ENCODE measurements at places on chromosomes 12 and 14.

DNA sequence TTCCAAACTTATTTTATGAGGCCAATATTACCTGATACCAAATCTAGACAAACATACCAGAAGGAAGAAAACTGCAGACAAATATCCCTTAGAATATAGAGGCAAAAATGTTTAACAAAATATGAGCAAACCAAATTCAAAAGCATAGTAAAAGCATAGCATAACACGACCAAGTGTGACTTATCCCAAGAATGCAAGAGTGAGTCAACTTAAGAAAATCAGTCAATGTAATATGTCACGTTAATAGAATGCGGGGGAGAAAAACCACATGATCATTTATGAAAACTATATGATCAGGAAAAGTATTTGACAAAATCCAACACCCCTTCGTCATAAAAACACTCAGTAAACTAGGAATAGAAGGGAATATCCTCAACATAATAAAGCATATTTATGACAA is 217.3 kb downstream of the ADGRD1 start:
- DNase-seq: no peak

DNA sequence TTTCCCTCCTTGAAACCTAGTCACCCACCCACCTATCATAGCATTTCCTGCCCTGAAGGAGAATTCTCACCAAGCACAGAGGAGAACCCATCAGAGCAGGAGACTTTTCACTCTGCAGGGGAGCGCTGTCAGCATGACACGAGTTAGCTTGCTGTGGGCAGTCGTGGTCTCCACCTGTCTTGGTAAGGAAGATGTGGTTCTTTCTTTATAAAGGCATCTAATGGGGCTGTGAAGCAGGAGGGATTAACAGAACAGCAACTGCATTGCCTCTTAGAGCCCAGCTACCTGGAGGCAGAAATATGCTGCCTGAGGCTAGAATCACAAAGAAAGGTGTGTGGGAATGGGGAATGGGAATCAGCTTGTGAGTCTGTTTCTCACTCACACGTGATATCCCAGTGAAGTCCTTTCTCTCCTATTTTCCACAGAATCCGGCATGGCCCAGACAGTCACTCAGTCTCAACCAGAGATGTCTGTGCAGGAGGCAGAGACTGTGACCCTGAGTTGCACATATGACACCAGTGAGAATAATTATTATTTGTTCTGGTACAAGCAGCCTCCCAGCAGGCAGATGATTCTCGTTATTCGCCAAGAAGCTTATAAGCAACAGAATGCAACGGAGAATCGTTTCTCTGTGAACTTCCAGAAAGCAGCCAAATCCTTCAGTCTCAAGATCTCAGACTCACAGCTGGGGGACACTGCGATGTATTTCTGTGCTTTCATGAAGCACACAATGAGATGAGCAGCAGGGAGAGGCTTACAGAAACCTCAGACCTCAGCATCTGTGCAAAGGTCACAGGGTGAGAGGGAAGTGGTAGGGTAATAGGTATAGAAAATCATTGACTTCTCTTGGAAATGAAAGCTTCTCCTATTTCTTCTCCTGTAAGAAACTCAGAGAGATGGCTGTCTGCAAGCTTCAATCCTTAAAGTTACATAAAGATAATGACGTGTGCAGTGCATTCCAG is 316.9 kb downstream of the DAD1 start:
- DNase-seq: no peak

- no peak for DNase-seq
Observed at GRCh38 chr14:99716091-99716849, 32.2 kb downstream of the CYP46A1 start.

- no peak for DNase-seq
Observed at GRCh38 chr12:31999692-32000091, 40.5 kb downstream of the RESF1 start.

DNA sequence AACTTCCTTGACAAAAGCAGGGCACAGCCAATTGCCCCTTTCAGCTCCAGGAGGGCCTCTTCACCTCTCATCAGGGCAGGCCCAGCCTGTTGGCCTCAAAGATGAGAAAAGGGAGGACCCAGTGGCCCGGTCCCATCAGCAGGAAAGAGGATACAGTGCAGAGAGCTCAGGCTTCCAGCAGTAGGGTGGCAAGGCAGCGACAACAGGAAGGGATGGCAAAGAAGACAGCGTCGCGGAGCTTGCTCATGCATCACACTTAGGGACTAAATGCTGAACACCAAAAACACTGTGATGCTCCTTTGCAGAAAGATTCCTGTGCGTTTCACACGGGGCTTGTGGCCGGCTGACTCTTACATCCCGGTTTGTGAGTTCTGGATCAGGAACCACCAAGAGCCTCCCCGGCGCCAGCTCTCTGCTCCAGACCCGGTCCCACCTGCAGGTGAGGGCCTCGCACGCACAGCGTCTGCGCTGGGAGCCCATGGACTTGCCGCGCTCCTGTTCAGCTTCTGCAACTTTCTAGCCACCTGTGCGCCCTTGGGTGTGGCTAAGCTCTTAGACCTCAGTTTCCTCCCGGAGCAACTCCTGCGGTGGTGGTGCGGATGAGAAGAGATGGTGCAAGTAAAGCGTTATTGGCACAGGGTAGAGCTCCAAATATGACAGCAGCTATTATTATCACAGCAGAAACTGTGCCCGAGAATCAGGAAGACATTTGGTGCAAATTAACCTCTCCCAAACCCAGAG is 15.3 kb upstream of the BCL7A start:
- no peak for DNase-seq

- no peak for DNase-seq
Observed at GRCh38 chr12:77728018-77728417, 102.7 kb upstream of the NAV3 start.

GRCh38 chr14:92121670-92122350 is at the start of the genes CPSF2 and NDUFB1:
CPSF2 (plus strand) TSS chr14:92121969; CDS start chr14:92130985, 9,016 bp downstream.
NDUFB1 (minus strand) TSS chr14:92121706; CDS start chr14:92117637, 4,069 bp downstream.
- peak; percentile 76 for DNase-seq

DNA sequence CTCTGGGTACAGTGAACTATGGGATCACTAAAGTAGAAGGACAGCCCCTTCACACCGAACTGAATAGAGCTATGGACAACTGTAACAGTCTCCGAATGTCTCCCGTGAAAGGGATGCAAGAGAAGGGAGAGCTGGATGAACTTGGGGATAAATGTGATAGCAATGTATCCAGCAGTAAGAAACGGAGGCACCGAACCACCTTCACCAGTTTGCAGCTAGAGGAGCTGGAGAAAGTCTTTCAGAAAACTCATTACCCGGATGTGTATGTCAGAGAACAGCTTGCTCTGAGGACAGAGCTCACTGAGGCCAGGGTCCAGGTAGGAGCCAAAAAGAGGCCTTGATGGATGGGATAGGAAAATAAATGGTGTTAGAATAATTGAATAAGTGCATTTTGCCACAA is 3.5 kb downstream of the ALX1 start:
- no peak for DNase-seq

GRCh38 chr14:65260786-65261185 is 151.7 kb upstream of the FUT8 start:
- no peak for DNase-seq

- DNase-seq: no peak
Observed at GRCh38 chr14:97539411-97539795, 742.2 kb downstream of the VRK1 start.

DNA sequence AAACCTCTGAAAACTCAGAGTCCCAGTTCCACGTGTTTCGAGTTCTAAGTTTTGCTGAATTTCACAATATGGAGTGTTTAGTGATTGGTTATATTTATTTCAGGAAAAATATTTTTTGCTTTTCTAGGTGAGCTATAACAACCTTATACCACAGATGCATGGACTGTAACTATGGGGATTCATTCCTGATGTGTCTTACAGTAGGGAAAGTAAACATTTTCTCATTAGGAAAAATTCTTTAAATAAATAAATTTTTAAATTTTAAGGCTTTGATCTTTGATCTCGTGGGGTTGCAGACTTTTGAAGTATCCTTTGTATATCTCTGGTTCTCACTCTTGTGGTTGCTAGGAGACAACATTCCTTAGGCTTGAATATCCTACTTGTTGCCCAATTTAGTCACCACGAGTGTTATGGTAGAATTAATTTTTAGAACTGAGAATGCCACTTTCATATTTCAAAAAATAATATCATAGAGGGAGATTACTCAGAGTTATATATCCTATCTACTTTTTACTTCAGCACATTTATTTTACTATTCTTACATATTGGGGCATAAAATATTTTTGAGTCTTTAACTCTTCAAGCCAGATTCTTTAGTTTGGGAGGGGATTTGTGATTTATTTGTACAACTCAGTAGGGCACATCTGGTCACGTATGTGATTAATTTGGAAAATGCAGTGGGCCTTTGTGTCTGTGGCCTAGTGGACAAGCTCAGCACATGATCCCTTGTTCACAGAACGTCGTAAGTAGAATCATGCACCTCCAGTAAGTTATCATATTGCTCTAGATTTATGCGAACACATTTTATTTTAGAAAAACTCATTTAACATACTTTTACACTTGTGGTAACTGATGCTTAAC is 224.0 kb downstream of the TTC6 start:
- DNase-seq: no peak

- no peak for DNase-seq
Observed at GRCh38 chr14:99721792-99722516, 37.9 kb downstream of the CYP46A1 start.

DNA sequence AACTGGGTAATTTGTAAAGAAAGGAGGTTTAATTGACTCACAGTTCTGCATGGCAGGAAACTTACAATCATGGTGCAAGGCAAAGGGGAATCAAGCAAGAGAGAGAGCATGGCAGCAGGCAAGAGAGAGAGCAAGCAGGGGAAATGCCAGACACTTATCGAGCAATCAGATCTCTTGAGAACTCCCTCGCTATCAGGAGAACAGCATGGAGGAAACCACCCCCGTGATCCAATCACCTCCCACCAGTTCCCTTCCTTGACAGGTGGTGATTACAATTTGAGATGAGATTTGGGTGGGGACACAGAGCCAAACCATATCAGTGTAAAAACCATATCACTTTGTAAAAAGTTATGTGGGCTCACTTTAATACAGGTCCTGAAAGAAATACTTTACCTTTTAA is 56.4 kb upstream of the NEDD1 start:
- DNase-seq: no peak

DNA sequence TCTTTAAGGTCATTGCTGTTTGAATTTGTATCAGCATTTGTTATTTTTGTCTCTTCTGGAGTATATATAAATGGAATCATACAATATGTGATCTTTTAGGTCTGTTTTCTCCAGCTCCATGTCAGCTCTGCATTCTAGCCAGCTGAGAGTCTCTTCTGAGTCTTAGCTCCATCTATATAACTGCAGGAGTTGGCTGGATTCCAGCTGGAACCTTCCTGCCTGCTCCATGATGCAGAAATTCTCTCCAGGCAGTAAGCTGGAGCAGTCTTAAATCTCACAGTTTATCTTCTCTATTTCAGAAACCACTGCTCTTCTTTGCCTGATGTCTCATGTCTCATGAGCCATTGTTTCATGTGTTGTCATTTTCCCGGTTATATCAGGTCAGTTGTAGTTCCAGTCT is 827.6 kb downstream of the NRXN3 start:
- no peak for DNase-seq

DNA sequence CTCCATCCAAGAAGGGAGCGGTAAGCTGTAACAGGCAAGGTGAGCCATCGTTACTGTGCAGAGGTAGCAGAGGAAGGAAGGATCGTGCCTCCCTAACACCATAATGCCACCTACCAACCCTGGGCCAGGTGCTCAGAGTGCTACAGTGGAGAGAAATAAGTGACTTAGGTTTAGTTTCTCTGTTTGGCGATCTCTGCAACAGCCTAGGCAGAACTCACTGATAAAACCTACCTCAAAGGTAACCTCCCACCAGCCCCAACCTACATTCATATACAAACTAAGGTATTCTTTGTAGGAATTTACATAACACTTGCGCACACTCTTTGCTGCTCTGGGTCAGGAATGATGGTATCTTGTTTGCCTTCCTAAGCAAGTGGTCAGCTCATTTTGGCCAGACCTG is 93.4 kb upstream of the TMEM132D start:
- no peak for DNase-seq

GRCh38 chr12:26034371-26035142 is 76.1 kb downstream of the RASSF8 start:
- DNase-seq: no peak

GRCh38 chr12:45725631-45726602 is 3.6 kb upstream of the ARID2 start:
- no peak for DNase-seq

- DNase-seq: no peak
Observed at GRCh38 chr12:110565894-110566871, 16.9 kb downstream of the PPTC7 start.

DNA sequence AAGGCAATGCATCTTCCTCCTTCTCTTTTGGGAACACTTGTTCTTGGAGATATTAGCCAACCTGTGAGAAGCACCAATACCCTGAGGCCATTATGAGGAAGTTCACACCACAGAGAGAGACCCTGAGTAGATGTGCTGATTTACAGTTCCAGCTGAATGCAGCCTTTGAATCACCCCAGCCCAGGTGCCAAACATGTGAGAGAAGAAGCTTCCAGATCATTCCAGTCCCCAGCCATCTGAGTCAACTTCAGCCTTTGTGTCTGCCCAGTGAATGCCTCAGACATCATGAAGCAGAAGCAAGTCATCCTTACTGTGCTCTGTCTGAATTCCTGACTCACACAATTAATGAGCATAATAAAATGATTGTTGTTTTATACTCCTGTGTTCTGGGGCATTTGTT is 25.1 kb downstream of the C12orf42 start:
- no peak for DNase-seq

Data from stimulated activated CD8-positive, alpha-beta memory T cell treated with anti-CD3 and anti-CD28 coated beads, Interleukin-7, amount 100 ng/mL, for 1 hour (primary cell).